HEK293T (cell line): ENCODE measurements at places on chromosomes 4 and X.

DNA sequence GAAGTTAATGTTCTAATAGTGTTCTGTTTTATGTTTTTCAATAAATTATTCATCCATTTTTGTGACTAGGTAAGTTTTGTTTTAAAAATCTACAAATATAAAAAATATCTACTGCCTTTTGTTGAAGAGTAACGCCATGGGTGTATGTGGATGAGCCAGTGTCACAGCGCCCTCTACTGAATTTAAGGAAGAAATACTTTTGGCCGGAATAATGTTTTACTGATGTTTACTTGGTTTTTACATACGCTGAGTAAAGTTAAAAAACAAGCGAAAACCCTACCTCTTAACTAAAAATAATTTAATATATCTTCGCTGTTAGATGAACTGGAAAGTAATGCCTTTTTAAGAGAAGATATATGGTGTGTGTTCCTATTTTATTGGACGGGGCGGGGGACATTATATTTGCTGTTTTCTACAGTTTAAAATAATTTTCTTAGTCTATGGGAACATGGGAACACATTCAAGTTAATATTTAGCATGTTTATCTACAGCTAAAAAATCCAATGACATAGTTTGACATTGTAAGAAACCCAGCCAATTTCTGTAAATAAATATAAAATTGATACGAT is 86.1 kb downstream of the CPE start:
- DNase-seq: peak; percentile 50

- no peak for DNase-seq
These were observed 1461.1 kb downstream of the TECRL start for GRCh38 chr4:62948108-62948507.

- DNase-seq: peak; percentile 32
These were observed at the start of gene KCNIP4 for GRCh38 chr4:21948347-21949072. Gene KCNIP4 (minus strand): TSS chr4:21948772.

DNA sequence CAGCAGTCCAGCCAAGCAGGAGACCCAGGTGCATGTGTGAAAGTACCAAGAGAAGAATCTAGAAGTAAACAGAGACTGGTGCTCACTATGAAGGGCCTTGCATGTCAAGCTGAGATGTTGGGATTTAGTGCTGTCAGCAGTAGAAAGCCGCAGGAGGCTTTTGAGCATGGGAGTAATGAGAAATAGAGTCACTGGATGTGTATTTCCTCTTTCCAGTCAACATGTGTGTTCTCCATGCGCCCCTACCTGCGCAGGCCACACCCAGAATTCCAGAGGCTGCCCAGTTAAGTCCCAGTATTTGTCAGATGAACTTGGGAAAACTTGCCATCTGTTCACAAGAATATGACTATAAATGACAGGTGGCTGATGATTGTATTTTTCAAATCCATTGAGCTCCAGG is 4.5 kb upstream of the MAMLD1 start:
- no peak for DNase-seq

DNA sequence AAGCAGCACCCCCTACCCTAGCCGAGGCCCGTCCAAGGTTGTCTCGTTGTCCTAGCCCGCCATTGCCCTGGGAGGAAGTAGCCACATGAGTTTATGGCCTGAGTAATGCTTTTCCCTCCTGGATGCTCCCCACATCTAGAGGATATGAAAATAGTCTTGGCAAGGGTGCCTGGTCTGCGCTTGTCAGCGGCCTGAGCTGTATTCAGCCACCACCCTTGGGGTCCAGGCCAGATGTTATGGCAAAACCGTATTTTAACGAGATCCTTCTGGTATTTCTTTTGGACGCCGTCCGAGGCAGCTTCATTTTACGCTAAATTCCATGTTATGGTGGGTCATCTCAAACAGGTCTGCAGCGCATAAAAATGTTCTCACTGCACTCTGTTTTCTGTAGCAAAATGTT is 89.3 kb downstream of the GPR143 start:
- DNase-seq: no peak

- no peak for DNase-seq
These were observed 675.1 kb downstream of the GRXCR1 start for GRCh38 chr4:43567644-43568043.

- DNase-seq: no peak
These were observed 2464.6 kb downstream of the PCDH7 start for GRCh38 chr4:33184657-33185290.

GRCh38 chr4:47210828-47211227 is 179.5 kb downstream of the GABRB1 start:
- DNase-seq: no peak

DNA sequence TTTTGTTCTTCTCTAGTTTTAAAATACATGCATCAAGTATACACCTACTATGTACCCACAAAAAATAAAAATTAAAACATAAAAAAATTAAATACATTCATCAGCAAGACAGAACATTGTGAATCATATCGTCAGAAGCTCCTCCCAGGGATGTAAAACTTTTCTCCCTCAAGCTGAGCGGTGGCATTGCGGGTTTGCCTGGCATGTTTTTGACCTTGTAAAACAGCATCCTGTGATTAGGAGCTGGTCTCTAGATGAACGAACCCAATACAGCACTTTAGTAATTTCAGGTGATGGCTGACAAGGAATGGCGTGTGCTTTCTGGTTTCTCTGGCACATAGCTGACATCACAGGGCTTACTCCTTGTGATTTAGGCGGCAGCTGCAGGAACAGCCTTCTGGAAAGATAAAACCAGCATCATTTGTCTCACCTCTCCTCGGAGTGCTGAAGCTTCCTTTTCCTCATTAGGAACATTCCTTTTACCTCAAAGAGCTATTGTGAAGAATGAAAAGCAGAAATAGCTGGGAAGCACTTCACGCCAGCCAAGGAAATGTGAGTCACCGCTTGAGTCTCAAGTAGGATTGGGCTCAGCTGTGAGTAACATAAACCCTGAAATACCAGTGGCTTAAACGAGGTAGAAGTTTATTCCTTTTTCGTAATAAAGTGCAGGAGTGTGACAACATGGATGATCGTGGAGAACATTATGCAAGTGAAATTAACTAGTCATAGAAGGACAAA is 44.3 kb downstream of the NYX start:
- no peak for DNase-seq

- DNase-seq: no peak
These were observed 106.7 kb upstream of the GUCY1A1 start for GRCh38 chr4:155559915-155560314.
